ENCODE measurements at places on chromosomes 11 and 22. TPM values are rescaled to one million over a fixed set of nuclear protein-coding genes. Genes with fewer than 3 reads are reported as not detected.

GRCh38 chr11:126748793-126749192 lies 251.8 kb downstream of the KIRREL3 start:
- no peak for DNase-seq

CAT gene
- 102 TPM for total RNA-seq

DNA sequence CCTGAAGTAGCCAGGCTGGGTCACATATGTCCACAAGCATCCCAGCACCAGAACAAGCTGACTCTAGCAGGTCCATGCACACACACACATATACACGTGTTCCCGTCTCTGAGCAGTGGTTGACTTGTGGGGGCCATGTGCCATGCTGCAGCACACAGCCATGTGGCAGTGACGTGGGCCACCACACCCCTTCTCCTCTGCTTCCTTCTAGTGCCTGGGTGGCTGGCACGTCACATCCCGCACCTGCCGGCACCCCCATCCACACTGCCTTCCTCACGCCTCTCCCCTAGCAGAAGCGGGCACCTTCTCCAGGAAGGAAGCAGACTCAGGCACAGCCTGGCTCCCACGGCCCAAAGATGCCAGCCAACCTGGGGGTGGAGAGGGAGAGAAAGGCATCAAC lies 9.5 kb downstream of the SYT7 start:
- DNase-seq = no peak

GRCh38 chr22:49272546-49273125 lies 555.0 kb downstream of the BRD1 start:
- no peak for DNase-seq

DNA sequence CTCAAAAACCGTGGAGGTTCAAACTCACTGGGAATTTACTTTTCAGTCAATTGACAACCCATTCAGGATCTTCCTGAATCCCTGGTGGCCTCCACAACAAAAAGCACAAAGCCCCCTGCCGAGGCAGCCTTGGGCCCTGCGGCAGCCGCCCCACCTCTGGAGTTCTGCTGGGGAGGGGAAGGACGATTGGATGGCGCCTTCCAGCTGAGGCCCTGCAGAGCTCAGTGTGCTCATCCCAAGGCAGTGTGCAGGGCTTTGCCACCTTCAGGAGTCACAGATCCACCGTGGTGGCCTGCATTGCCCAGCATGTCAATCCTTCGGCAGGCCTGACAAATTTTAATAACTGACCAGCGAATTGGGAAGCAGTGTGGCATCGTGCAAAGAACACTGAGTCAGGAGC lies 7.4 kb downstream of the ZFTA start:
- DNase-seq = no peak

DNA sequence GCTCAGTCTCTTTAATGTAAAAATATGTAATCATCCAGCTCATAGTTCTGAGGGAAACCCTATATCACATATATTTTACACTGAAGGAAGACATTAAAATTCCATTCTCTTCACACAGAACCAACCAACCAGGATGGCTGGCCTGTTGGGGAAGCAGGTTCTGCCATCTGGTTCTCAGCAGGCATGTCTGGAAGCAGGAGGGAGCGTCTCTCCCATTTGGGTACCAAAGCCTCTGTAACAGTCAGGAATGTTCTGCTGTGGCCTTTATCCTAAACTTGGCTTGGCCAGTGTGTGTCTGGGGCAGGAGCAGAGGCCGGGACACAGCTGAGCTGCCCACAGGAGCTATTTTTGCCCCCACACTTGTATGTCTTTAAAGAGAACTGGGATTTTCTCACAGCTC lies 29.2 kb downstream of the SGSM3 start:
- no peak for DNase-seq

DNA sequence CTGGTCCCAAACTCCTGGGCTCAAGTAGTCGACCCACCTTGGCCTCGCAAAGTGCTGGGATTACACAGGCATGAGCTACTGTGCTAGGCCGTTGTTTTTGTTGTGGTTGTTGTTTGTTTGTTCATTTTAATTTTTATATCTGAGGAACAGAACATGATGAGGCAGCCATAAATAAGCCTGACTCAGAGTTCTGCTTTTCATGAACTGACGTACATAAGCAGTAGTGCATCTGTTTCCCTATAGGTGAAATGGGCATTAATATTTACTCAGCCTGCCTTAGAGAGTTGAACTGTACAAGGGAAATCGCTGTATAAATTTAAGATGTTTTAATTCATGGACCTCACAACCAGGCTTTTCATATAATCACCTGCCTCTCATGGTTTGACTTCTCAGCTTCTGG lies 80.5 kb downstream of the PDHX start:
- DNase-seq = no peak

GRCh38 chr11:131486937-131487635 lies 116.7 kb downstream of the NTM start:
- no peak for DNase-seq

GRCh38 chr11:889687-890475 lies 20.7 kb downstream of the CHID1 start:
- no peak for DNase-seq

GRCh38 chr11:43567396-43567975 lies 113.1 kb upstream of the HSD17B12 start:
- peak; percentile 62 for DNase-seq

DNA sequence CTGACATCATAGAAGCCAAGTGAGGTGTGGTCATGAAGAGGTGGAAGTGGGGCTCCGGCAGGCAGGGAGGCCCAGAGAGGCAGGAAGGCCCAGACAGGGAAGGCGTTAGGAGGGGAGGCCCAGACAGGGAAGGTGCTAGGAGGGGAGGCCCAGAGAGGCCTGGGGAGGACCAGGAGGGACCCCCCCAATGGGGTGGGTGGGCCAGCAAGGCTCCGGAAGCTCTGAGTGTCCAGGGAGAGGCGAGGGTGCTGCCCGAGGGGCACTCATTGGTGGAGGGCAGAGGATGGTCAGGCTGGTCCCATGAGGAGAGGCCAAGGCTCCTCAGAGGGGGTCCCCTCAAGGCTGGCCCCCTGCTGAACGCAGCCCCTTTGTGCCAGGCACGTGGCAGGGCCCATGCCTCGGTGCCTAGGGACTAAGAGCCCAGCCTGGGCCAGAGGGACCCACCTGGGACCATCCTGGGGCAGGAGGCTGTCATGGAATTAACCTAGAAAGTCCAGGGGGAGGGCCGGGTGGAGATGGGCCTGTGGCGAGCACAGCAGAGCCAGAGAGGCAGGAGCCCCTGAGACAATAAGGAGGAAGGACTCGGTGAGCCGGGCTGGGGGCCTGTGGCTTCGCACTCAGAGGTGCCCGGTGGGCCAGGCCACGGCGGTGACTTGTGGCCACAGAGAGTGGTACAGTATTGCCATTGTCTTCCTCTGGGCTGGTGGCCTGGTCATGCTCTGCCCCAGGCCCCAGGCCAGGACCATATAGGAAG lies 12.2 kb downstream of the PHLDA2 start:
- DNase-seq = no peak

- DNase-seq = no peak
Measured at GRCh38 chr11:86891036-86891435, 64.2 kb downstream of the FZD4 start.

ZNF280A gene
- not detected for total RNA-seq

EFCAB6 gene
- 0.54 TPM for total RNA-seq

DNA sequence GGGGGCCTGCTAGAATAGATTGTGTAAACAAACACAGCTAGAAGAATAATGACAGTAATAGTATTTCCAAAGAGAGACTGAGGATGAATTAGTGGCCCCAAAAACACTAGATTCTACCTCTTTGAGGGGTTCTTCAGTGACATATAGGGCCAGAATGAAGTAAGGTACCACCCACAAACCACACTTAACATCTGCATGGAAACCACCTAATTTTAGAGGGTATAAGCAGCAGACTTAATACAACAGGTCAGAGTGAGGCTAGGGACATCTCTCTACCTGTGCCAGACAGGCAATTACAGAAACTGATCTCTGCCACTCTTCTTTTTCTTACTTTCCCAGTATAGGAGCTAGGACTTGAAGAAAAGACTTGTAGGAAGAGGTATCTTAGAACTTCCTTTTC lies 20.1 kb downstream of the ELP4 start:
- DNase-seq = no peak

GRCh38 chr11:117684731-117685130 lies 112.3 kb downstream of the DSCAML1 start:
- no peak for DNase-seq

DNA sequence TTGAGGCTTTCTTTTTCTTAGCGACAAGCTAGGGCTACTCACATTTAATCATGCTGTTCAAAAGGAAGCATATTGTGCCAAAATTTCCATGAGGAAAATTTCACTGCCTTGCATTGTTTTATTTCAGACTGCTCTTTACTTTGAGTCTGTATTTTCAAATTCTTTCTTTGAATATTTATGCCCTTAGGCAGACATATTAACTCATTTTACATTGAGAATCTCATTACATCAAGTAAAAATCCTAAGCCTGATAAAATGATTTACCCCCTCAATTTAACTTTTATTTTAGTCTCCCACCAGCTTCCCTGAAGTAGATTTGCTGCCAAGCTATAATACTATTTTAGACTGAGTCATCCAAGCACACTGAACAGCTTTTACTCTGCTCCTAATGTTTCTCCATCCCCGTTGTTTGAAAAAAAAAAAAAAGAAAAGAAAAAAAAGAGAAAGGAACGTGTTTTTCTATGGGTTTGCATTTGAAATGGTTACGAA lies 189.3 kb upstream of the MTMR2 start:
- peak; percentile 61 for DNase-seq

DNA sequence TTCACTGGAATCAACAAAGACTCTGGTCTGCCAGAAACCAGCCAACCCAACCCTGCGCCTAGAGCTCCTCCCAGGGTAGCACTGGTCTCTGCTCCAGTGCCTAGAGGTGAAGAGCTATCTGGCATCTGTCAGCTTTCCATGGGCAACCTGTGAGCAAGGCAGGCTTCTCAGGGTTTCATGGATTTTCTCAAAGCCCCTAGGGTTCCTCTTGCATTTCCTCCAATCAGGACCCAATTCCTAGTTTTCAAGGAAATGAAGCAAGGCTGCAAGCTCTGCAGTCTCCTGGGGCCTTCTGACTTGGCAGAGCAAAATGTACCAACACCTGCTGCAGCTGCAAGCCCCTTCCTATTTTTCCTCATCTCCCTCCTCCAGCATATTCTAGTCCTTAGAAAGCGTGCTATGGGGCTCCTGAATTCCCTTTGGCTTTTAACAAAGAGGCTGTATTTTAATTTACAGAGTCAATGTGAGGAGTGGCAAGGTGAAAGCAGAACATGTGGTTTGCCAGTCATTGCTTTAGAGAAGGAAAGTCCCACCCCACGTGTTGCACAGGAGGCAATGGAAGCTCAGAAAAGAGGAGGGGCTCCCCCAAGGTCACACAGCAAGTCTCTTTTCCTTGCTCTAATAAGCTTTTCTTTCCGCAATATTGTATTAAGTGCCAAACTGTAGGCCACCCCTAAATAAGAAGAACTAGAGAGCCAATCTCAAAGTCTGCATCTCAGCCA lies 33.0 kb upstream of the RIC3 start:
- no peak for DNase-seq

DNA sequence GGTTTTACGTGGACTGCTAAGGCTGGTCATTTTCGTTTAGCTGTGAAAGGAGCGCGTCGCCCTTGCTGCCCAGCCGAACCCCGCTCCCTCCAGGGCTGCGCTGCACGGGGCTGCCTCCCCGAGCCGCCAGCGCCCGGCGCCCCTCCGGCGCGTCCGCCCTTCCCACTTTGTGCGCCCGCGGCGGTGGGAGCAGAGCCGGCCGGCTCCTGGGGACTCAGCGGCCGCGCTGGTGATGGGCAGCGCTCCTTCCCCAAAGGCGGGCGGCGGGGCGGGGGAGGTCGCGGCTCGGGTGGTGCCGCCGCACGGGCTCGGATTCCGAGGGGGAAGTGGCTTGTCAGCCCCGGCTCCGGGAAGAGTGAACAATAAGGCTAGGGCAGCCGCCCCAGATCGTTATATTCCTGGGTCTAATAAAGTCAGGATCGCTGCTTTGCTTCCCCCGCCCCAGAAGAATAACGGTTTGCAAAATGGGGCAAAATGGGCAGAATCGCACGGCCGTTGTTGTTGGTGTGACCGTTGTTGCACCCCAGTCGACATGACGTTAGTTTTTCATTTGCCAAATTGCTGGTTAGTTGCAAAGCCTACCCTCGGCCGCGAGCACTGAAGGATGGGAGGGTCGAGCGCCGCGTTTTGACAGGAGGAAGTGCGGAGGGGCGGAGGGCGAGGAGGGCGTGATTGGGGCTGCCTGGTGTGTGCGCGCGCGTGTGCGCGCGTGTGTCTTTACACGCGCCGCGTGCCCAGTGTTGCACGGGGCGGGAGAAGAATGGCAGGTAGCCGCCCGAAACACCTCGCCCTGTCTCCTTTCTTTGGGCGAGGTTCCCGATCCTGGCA lies 745 bp downstream of the NCAM1 start:
- DNase-seq = no peak

- no peak for DNase-seq
Measured at GRCh38 chr11:35683728-35684339, 21.3 kb downstream of the TRIM44 start.

GRCh38 chr11:73991471-73992006 lies 8.9 kb upstream of the UCP2 start:
- no peak for DNase-seq

APOA5 gene
- not detected for total RNA-seq

- no peak for DNase-seq
Measured at GRCh38 chr11:120702656-120703055, 191.1 kb downstream of the GRIK4 start.

DNA sequence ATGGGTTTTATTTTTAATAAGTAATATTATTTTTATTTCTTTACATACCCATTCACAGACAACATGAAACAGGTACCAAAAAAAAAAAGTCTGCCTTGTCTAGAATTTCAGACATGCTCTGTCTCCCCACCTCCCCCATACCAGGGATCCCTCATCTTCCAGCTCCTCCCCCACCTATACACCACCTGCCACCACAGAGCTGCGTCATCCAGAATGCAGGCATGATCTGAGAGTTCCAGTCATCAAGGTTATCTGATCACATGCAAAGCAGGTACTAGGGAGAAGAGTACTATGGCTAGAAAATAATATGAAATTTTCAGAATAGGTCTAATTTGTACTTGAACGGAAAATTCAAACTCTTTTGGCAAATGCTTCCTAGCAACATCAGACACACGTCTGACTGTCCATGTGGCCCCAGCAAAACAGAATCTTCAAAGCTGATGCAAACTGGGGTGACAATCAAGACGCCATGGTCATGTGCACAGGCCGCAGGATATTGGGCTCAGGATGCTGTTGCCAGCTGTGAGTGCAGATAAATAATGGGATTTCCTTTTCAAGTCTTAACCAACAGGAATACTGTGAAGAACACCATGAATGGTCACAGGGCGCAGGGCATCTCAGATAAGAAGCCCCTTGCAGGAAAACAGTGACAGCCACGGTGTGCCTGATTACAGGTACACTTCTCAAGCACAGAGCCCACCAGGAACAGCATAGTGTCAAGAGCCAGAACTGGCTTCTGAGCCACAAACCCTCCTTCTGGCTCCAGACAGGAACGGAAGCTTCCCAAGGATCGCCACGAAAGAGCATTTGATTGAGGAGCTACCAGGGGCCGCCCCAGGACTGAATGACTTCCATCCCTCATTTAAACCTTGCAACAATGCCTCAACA lies 169.5 kb downstream of the EFCAB6 start:
- DNase-seq = no peak

- no peak for DNase-seq
Measured at GRCh38 chr11:65151331-65151899, 17.1 kb upstream of the SYVN1 start.

HEPN1 gene
- not detected for total RNA-seq

- DNase-seq = peak; percentile 76
Measured at GRCh38 chr11:122192634-122193255, 76.7 kb upstream of the BLID start.

Measured in M059J (cell line).